Muscle of leg (tissue), 16 donors: ENCODE measurements at places on chromosomes 1 and 21. TPM values are rescaled to one million over a fixed set of nuclear protein-coding genes. Genes with fewer than 3 reads are reported as not detected.

Gene F5
- 0.31 TPM for total RNA-seq

Gene LHX8
- 0.09 TPM for total RNA-seq

Gene TDRD10
- 0.98 TPM for total RNA-seq

- peak; percentile 67 for DNase-seq
Observed at GRCh38 chr1:155978973-155979429, 654 bp upstream of the ARHGEF2 start.

DNA sequence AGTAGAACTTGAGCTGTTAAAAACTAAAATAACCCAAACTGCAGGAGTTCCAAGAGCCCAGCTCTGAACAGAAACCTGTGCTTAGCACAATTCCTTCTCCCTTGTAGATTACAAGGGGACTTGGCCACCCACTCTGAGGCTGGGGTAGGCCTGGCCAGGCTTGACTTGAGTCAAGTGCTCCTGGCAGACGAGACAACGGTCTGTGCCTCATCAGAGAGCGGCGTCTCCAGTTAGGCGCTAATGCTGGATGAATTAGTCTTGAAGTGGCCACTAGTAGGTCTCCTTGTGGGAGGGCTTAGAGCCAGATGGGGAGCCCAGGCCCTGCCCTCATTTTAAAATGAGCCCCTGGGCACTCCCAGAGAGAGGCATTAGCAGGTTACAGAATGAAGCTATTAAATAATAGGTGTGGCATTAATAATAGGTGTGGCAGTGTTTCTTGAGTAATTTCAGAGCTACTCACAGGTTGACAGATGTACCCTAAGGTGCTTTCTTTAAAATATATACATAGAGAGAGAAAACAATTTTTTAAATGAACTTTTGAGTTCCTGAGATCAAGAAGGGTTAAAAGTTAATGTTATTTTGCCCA is 1.1 kb downstream of the EEIG2 start:
- DNase-seq, result peak; percentile 76

- DNase-seq, result peak; percentile 88
Observed at GRCh38 chr1:171438441-171438840, 46.9 kb upstream of the PRRC2C start.

DNA sequence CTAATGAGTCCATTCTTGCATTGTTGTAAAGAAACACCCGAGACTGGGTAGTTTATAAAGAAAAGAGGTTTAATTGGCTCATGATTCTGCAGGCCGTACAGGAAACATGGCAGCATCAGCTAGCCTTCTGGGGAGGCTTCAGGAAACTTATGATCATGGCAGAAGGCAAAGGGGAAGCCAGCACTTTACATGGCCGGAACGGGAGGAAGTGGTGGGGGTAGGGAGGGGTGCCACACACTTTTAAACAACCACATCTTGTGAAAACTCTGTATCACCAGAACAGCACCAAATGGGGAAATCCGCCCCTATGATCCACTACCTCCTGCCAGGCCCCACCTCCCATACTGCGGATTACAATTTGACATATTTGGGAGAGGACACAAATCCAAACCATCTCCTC is 43.9 kb downstream of the NOS1AP start:
- DNase-seq, result no peak
